ENCODE measurements at places on chromosomes 12 and 14. TPM values are rescaled to one million over a fixed set of nuclear protein-coding genes. Genes with fewer than 3 reads are reported as not detected.

MORN3 gene
- 0.77 TPM for total RNA-seq

LRP1 gene
- total RNA-seq = 464 TPM

ELK3 gene
- 13.1 TPM for total RNA-seq

RILPL1 gene
- total RNA-seq = 7.8 TPM

STAB2 gene
- total RNA-seq = not detected

KRT4 gene
- total RNA-seq = under 0.01 TPM

CLEC4C gene
- not detected for total RNA-seq

TMEM30B gene
- total RNA-seq = 0.51 TPM

- H3K4me1 ChIP-seq = no peaks in the 10 kb centered on the region
- H3K4me3 ChIP-seq = no peak overlapping the region
- no peaks in the 10 kb centered on the region for H3K36me3 ChIP-seq
- DNase-seq = no peak
Observed at GRCh38 chr12:54448344-54448743, 25.1 kb downstream of the GTSF1 start.

DNA sequence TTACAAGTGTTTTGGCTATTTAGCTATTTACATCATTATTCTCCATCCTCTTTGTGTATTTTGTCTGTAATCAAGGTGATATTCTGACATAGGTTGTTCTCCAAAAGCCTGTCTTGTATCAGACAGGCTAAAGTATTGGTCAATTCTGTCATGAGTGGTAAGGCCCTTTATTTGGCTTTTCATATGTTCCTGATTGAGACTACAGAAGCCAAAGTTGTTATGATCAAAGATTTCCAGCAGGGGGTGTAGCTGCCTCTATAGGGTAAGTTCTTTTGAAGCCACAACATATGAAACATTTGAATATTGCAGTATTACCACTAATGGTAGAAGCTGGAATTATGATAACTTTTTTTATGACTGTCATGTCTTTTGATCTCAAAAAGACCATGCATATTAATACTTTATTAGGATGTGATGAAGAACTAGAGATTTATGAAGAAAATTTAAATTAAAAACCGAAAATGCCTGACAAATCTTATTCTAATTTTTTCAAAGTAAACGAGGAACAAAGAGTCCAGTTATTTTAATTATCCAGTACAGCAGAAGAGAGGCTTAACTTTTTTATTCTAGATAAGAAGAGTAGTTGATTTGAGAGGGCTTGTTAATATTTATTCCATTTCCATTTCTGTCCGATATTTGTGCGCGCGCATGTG is 3.4 kb upstream of the ARHGAP5 start:
- peaks cover 3% of the 10 kb centered on the region for H3K4me1 ChIP-seq
- no peak overlapping the region for H3K4me3 ChIP-seq
- DNase-seq = peak; percentile 91
- H3K27me3 ChIP-seq = no peaks in the 10 kb centered on the region
- H3K27ac ChIP-seq = no peak overlapping the region

- no peak overlapping the region for H3K4me3 ChIP-seq
- H3K36me3 ChIP-seq = no peaks in the 10 kb centered on the region
- H3K27ac ChIP-seq = peak overlapping the region; percentile 3
- H3K27me3 ChIP-seq = no peaks in the 10 kb centered on the region
Observed at GRCh38 chr12:58415716-58416115, 474.3 kb downstream of the ATP23 start.

DNA sequence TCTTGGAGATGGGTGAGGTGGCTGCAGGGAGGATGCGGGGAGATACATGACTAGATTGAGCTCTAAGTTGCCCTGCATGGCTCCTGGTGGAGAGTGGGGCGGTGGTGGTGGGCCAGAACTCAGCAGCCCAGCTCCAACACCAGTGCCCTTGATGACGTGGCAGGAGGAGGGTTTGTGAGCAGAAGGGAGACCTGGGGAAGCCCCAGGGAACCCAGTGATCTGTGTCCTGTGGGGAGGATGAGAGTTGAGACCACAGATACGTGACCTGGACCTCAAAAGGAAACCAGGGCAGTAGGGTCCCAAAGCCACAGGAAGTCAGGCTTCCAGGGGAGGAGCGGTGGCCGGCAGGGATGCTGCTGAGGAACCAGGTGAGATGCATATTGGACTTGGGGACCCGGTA is 989.1 kb upstream of the TMEM132C start:
- H3K36me3 ChIP-seq = no peaks in the 10 kb centered on the region
- DNase-seq = no peak
- H3K27me3 ChIP-seq = no peaks in the 10 kb centered on the region

- H3K27me3 ChIP-seq = no peaks in the 10 kb centered on the region
- H3K4me3 ChIP-seq = no peak overlapping the region
- no peak for DNase-seq
- H3K36me3 ChIP-seq = no peaks in the 10 kb centered on the region
Observed at GRCh38 chr12:52398176-52398575, 8.0 kb downstream of the KRT82 start.

GRCh38 chr12:34119366-34119765 is 97.1 kb downstream of the ALG10 start:
- H3K27me3 ChIP-seq = no peaks in the 10 kb centered on the region
- no peaks in the 10 kb centered on the region for H3K4me1 ChIP-seq
- H3K4me3 ChIP-seq = no peak overlapping the region
- DNase-seq = no peak

DNA sequence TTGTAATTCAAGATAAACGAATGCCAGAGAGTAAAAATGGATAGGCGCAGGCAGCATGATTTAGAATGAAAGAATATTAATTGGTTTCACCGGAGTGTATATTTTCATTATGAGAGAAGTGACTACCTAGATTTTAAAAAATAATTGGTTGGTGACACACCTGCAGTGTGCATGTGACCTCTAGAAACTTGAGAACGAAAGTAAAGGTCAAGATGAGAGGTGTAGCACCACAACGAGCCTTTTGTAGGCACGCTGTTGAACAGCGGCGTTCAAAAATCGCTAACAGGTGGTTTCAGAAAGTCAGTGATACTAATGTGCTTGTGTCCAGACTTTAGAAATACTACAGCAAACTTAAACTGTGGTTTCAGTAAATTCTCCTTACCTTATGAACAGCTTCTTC is 123.8 kb downstream of the NPAS3 start:
- no peak overlapping the region for H3K27ac ChIP-seq
- no peaks in the 10 kb centered on the region for H3K27me3 ChIP-seq
- H3K4me3 ChIP-seq = no peak overlapping the region
- no peaks in the 10 kb centered on the region for H3K4me1 ChIP-seq
- DNase-seq = no peak

- DNase-seq = no peak
- no peak overlapping the region for H3K27ac ChIP-seq
- peaks cover 6% of the 10 kb centered on the region for H3K4me1 ChIP-seq
- H3K4me3 ChIP-seq = no peak overlapping the region
- H3K27me3 ChIP-seq = no peaks in the 10 kb centered on the region
- H3K36me3 ChIP-seq = no peaks in the 10 kb centered on the region
Observed at GRCh38 chr14:99615497-99616157, 11.6 kb upstream of the CCDC85C start.

DNA sequence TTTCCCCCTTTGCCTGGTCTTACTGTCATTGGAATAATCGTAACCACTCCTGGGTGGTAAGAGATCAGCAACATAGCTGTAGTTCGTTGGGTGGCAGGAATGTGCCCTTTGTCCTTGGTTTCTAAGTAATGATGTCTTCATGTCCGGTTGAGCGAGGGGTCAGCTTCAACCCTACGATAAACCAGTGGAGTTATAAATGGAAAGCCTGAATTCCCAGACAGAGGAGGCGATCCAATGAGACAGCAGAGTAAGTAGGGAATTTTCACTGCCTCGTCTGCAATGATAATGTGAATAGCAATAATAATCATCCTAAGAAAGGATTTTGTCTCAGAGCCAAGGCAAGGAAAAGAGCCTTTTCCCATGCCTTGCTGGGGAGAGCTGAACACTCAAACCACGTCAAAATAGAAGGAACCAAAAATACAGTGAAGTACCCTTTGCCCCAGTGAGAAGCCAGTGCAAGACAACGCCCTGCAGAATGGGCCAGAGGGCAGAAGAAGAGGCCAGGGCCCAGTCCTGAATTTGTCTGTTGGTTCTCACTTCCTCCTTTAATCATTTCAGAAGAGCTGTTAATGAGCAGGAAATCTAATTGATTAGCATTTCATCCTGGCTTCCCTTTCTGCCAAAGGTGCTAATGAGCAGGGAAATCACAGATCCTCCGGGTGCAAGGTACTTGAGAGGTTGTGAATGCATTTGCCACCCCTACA is 330.7 kb downstream of the CACNA1C start:
- DNase-seq = peak; percentile 20
- no peak overlapping the region for H3K27ac ChIP-seq
- H3K36me3 ChIP-seq = no peaks in the 10 kb centered on the region
- H3K27me3 ChIP-seq = no peaks in the 10 kb centered on the region

GRCh38 chr12:124554429-124555029 is 12.9 kb downstream of the NCOR2 start:
- no peak overlapping the region for H3K27ac ChIP-seq
- H3K4me3 ChIP-seq = no peak overlapping the region
- no peaks in the 10 kb centered on the region for H3K36me3 ChIP-seq
- peaks cover 25% of the 10 kb centered on the region for H3K4me1 ChIP-seq
- DNase-seq = no peak

GRCh38 chr14:76212242-76212641 is 60.5 kb downstream of the GPATCH2L start:
- H3K27ac ChIP-seq = no peak overlapping the region
- no peak overlapping the region for H3K4me3 ChIP-seq
- DNase-seq = no peak
- H3K36me3 ChIP-seq = no peaks in the 10 kb centered on the region
- no peaks in the 10 kb centered on the region for H3K4me1 ChIP-seq
- H3K27me3 ChIP-seq = no peaks in the 10 kb centered on the region

DNA sequence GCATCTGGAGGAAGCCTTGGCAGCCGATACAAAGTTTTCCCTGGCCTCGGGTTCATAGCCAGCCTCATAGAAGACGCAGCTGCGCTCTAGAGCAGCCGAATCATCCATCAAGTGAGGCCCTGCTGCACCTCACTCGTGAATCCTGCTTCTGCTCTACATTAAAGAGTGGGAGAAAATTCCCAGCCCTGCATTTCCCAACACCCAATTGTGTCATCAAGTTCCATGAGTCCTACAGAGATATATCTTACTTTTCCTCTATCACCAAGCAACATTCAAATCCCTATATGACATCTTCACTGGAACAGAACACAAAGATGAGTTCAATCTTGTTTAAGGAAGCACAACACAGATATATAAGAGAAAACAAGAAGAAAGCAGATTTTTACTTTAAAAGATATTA is 139.3 kb downstream of the TTC7B start:
- H3K4me1 ChIP-seq = peaks cover 20% of the 10 kb centered on the region
- no peaks in the 10 kb centered on the region for H3K27me3 ChIP-seq
- peak; percentile 45 for DNase-seq
- H3K36me3 ChIP-seq = peaks cover 2% of the 10 kb centered on the region
- no peak overlapping the region for H3K27ac ChIP-seq

DNA sequence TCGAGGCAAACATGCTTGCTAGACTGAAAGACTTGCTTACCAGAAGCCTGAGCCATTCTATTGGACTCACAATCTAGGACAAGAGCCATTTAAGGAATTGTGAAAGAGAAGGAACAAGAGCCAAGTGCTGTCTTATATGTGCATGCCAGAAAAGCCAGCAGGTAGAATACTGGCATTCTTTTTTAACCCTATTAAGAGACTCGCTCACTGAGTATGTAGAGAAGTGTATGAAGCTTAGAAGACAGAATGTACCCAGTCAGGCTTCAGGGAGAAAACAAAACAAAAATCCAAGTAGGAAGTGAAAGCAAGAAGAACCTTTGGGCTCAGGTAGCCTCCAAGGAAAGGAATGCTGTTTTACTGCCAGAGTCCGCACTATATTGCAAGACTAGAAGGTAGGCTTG is 65.9 kb downstream of the DCAF5 start:
- no peaks in the 10 kb centered on the region for H3K36me3 ChIP-seq
- no peak overlapping the region for H3K27ac ChIP-seq
- no peaks in the 10 kb centered on the region for H3K4me1 ChIP-seq
- no peaks in the 10 kb centered on the region for H3K27me3 ChIP-seq

DNA sequence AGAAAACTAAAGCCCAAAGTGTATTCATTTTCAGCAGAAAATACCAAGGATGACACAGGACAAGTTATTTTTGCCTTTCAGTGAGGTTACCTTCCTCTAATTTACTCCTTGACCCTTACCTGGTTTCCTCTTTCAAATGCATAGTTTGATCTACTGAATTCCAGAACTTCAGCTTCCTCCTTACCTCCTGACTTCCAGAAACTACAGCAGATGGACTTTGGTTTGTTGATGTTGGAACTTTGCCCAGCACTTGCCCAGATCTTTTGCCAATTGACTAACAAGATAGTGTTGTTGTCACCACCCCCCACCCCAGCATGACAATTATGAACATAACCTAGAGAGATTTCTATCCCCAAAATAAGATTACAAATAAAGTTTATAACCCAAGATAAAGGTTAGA is 63.2 kb downstream of the NAV3 start:
- H3K27me3 ChIP-seq = no peaks in the 10 kb centered on the region
- H3K4me3 ChIP-seq = no peak overlapping the region
- DNase-seq = peak; percentile 43
- no peaks in the 10 kb centered on the region for H3K4me1 ChIP-seq
- no peak overlapping the region for H3K27ac ChIP-seq

GRCh38 chr14:41385797-41386196 is 220.9 kb upstream of the LRFN5 start:
- H3K4me1 ChIP-seq = no peaks in the 10 kb centered on the region
- H3K27ac ChIP-seq = no peak overlapping the region
- no peak overlapping the region for H3K4me3 ChIP-seq
- no peaks in the 10 kb centered on the region for H3K27me3 ChIP-seq

- H3K4me1 ChIP-seq = no peaks in the 10 kb centered on the region
- H3K27me3 ChIP-seq = no peaks in the 10 kb centered on the region
- H3K27ac ChIP-seq = no peak overlapping the region
- no peak for DNase-seq
- H3K36me3 ChIP-seq = no peaks in the 10 kb centered on the region
Observed at GRCh38 chr12:113744802-113745395, 221.2 kb downstream of the RBM19 start.

GRCh38 chr12:132479291-132479690 is 10.7 kb upstream of the FBRSL1 start:
- H3K27ac ChIP-seq = no peak overlapping the region
- DNase-seq = no peak
- H3K36me3 ChIP-seq = no peaks in the 10 kb centered on the region
- no peaks in the 10 kb centered on the region for H3K4me1 ChIP-seq

DNA sequence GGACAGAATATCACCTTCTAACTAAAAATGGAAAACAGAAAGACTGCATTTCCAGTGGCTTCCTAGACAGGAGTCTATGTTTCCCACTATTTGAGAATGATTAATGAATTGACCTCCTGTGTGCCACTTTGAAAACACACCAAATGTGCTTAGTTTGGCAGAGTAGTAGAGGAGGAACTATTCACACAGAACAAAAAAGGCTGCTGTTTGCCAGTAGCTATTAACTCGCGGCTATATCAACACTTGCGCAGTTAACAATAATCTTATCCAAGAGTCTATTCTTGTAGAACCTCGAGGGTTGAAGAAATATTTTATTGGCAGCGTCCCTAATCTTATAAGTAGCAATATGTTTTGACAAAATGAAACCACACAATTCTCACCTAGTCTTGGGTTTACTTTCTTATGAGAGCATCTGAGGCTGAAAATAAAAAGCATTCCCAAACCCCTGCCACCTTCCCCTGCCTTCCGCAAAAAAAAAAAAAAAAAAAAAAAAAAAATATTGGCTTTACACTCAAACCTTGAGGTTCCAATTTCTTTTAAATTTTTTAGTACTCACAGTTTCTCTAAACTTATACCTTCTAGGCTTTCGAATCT is 127.3 kb upstream of the FLRT2 start:
- H3K27me3 ChIP-seq = no peaks in the 10 kb centered on the region
- no peaks in the 10 kb centered on the region for H3K4me1 ChIP-seq
- H3K27ac ChIP-seq = no peak overlapping the region

Data from fibroblast of lung (primary cell).